ENCODE measurements at places on chromosomes 12 and 14. TPM values are rescaled to one million over a fixed set of nuclear protein-coding genes. Genes with fewer than 3 reads are reported as not detected.
A peak's percentile ranks its signal among the peaks of the same experiment; 100 is the strongest.

Gene GPR162
- 7.6 TPM for polyA plus RNA-seq

Gene TAS2R13
- 0.10 TPM for polyA plus RNA-seq

Gene MORN3
- polyA plus RNA-seq = 0.35 TPM

GRCh38 chr14:83734431-83734830 is 1795.5 kb upstream of the FLRT2 start:
- DNase-seq = no peak

GRCh38 chr12:12779529-12779928 is 5.9 kb upstream of the APOLD1 start:
- DNase-seq = peak; percentile 88

- no peak for DNase-seq
These were observed 193.6 kb upstream of the NUDT4 start for GRCh38 chr12:93183940-93184671.

DNA sequence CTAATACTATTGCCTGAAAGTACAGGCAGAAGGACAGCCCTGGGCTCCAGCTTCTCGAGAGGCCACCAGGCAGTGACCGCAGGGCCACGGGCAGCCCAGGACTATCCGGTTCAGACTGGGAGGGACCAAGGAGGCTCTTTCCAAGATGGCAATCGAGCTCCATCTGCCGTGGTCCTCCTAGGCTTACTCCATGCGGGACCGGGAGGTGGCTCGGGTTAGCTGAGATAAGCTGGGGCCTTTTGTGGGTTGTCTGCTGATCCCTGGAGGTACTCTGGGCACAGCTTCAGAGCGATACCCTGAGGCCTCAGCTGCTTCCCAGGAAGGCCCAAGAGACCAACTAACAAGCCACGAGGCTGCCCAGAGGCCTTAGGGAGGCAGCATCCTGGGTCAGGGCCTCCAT is 33.1 kb downstream of the SNRNP35 start:
- no peak for DNase-seq

DNA sequence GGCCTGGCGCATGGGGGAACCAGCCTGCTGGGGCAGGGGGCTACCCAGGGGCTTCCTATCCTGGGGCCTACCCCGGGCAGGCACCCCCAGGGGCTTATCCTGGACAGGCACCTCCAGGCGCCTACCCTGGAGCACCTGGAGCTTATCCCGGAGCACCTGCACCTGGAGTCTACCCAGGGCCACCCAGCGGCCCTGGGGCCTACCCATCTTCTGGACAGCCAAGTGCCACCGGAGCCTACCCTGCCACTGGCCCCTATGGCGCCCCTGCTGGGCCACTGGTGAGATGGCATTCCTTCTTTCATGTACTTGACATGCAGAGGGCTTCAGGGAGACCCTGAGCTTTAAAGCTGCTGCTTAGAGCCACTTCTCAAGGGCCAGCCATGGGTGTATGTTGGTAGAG is 9.0 kb downstream of the LGALS3 start:
- DNase-seq = no peak

GRCh38 chr12:104448451-104448850 is 8.3 kb upstream of the CHST11 start:
- DNase-seq = no peak

DNA sequence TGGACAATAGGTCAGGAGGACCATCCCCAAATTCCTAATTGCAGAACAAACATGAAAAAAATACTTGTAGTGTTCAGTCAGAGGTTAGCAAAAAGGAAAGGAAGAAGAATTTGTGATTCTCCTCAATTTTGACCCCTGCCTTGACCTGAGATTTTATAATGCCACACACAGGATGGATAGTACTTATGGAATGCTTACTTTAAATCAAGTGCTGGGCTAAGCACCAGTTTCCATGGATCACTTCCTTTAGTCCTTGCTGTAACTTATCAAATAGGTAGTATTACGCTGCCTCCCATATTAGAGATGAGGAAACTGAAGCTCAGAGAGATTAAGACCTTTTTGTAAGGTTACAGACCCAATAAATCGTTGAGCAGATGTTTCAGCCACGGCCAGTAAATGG is 81.2 kb upstream of the OVCH1 start:
- no peak for DNase-seq

DNA sequence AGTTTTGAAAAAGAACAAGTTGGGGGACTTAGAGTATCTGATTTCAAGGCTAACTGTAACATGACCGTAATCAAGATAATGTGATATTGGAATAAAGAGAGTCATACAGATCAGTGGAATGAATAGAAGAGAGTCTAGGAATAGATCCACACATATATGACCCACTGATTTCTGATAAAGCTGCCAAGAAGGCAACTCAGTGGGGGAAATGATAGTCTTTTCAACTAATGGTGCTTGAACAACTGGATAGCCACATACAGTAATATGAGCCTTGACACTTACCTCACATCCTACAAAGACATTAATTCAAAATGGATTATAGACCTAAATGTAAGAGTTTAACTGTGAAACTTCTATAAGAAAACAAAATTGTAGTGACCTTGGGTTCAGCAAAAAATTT is 3.8 kb downstream of the PRKCH start:
- no peak for DNase-seq
